Stimulated activated CD4-positive, alpha-beta T cell treated with anti-CD3 and anti-CD28 coated beads, Interleukin-4, amount 100 ng/mL, for 4 hours (primary cell): ENCODE measurements at places on chromosomes 5 and 9.

DNA sequence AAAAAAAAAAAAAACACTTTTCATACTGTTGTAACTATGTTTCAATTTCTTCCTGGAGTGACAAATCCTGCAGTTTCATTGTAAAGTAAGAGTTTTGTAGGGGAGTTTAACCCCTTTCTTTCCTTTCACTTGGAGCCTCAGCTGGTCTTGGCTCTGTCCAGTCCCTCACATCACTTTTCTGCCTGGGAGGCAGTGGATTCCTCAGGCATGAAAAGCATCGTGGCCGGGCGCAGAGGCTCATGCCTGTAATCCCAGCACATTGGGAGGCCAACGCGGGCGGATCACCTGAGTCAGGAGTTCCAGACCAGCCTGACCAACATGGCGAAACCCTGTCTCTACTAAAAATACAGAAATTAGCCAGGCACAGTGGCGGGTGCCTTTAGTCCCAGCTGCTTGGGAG lies 45.6 kb upstream of the MYO10 start:
- no peak for DNase-seq

DNA sequence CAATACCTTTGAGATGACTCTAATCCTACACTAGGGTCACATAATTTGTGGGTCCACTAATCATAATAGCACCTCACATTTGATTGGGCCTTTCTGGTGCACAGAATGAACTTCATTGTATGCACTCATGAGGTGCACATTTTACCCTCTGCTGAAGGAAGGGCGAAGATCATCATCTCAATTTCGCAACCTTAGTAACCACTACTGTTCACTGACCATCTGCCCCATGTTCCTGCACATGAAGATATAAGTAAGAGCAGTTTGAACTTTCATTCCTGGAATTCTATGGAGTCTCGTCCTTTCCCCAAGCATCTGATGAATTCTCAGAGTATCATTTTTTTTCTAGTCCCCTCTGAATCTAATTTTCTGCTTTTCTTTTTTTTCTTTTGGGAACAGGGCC lies 21.2 kb downstream of the GAS1 start:
- DNase-seq = no peak

DNA sequence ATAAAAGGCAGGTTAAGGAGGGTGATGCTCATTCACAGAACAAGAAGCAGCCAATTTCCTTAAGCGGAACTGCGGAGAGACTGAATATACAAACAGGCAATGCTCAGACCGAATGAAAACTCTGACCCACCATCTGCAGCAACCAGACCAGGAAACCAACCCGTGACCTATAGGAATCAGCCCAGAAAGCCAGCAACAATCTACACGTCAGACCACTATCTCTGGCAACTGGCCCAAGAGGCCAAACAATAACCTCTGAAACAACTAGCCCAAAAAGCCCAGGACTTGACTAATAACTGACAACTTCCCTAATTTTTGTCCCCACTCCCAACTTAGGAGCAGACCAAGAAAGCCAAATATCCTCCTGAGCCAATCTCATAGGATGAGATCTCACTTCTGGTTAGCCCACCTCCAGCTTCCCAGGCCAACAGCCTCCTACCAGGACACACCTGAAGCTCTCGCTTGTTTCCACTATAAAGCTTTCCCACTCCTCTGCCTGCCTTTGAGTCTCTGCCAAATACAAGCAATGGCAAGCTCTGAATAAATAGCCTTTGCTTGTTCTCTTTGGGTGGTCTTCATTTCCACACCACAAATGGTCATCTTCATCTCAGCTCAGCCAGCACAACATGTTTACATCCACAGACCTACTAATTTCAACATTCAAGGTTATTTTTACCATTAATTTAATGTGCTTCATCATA lies 168.5 kb downstream of the HSD17B3 start:
- no peak for DNase-seq

DNA sequence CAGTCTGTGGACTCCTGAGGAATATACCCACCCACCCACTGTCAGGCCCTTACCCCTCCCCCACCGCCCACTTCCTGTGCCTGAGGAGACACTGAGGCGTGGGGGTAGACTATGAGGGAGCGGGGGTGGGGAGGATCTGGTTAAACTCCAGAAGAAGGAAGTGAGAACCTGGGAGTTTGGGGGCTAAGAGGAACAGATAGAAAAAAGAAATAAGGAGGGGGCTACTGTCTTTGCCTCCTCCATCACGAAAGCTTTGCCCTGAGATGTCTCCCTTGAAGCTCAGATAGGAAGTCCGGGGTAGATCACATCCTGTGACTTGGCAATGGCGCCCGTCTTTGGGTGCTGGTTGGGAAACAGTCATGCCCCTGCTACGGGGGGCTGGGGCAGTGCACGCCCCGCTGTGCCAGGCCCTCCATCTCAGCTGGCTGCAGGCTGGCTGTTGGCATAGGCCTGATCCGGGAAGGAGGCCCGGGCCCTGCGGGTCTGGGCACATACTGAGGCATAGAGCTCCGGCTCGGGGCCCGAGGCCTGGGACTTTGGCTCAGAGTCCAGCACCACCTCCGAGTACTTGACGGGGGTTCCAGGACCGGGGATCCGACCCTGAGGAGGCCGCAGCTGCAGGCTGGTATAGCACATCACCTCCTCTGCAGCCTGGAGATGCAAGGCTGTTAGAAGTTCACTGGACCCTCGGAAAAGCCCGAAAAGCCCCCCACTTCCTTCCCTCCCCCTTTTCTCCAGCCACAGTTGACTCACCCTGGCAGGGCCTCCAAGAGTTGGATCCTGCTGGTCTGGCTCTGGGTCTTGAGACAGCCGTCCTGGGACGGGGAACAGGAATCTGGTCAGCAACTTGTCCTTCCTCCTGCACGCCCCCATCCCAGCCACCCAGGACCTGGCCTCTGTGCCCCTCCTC lies 1.0 kb downstream of the SIT1 start:
- peak; percentile 44 for DNase-seq

DNA sequence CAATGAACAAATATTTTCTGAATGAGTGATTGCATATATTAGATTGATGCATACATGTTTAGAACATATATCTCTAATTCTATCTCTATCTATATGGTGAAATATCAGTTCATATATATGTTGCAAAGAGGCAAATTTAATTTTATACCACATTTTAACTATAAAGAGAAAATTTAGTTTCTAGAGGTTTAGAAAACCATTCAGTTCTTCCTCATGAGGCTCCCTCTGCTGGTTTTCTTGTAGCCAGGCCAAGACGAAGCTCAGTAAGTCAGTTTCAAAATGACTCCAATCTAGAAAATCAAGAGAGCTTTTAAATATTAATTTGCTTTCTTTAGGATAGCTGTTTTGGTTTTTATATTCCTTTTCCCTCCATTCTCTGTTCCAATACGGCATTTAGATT lies 312.1 kb downstream of the TMEM232 start:
- no peak for DNase-seq

GRCh38 chr5:175336781-175337180 lies 107.2 kb downstream of the DRD1 start:
- no peak for DNase-seq

DNA sequence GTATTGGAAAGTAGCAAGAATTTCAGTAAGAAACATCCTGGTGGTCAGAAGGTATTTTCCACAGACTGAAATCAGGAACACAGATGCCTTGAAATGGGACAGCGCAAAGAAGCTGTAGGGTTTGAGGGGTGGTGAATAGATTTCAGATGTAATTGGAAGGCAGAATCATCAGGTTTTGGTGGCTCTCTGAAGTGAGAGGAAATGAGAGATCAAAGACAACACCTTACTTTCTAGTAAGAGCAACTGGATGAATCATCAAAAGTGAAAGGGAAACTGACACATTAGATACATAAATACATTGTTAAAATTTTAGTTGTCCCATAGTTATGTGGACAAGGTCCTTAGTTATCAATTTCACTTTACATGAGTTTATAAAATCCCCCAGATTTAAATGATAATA lies 188.2 kb upstream of the SLC27A6 start:
- DNase-seq = no peak

DNA sequence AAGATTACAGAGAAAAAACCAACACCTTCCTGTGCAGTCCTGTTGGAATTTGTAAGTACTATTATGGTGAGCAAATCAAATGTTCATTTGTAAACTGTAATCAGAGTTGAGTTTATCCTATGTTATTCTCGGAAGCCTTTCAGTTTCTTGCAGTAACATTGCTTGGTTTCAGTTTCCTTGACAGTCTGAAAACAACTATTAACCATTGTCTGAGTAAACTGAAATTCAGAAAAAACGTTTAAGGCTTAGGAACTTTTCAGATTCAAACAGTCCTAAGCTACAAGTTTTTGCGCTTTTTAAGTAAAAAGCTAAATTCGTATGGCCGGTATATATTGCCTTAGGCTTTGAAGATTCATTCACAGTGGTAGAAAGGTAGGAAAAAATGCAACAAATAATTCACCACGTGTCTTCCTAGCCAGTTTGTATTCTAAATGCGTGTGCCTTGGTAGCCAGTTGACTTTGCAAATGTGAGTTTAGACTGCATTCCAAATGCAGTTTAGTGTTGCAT lies 2.5 kb downstream of the GPBP1 start:
- no peak for DNase-seq

DNA sequence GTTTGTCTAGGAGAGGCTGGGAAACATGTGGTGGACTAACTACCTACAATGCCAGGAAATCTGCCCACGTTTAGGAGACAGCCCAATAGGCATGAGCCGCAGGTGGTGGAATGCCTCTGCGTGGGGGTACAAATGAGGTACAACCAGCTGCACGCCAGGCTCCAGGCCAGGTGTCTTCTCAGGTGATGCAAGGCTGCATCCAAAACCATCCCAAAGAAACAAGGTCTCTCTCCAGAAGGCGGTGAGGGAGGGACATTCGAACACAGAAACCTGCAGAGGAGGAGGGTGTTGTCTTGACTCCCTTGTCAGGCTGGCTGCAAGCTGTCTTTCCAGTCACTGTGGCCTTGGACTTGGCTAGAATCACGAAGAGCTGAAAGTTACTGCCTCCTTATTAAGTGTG lies 11.6 kb downstream of the ANKH start:
- DNase-seq = no peak

DNA sequence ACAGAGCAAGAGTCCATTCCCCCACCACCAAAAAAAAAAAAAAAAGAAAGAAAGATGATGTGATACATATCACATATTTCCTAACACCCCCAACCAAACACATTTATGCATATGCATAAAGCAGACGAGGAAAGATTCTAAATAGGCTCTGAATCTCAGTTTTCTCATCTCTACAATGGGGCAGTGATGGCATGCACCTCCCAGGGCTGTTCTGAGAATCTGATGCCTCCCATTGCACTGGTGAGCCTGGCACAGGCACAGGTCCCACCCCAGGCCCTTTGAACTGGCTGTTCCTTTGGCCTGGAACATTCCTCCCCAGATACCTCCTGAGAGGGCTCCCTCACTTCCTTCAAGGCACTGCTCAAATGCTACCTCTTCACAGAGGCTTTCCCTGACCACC lies 116.5 kb downstream of the C9orf50 start:
- no peak for DNase-seq

DNA sequence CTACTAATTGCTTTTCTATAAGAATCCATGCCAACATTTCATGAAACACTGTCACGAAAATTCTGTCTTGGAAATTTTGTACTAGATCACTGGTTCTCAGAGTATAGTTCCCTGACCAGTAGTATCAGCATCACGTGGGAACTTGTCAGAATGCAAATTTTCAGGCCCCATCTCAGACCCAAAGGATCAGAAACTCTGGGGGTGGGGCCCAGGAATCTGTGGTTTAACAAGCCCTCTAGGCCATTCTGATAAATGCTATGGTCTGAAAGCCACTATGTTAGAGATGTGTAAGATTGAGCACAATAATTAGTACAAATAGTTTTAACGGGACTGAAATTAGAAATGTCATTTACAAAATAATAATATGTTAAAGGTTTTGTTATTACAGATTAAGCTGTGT lies 615.7 kb upstream of the ARRDC3 start:
- no peak for DNase-seq

DNA sequence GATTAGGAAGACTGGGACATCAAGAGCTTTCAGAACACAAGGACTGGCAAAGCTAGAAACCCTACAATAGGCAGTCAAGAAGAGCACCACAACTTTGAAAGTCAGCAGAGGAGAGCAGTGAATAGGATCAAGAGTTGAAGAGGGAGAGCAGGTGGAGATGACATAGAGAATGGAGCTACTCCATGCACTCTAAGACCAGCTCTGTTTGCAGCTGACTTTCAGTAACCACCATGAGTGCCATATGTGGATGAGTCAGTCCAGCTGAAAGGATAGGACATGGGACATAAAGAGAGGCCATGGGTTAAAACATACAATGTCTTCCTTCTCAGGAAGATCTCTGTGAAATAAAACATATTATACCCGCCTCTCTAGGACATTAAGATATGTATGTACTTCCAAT lies 289.1 kb upstream of the KLF4 start:
- no peak for DNase-seq

GRCh38 chr9:84139296-84140070 lies 158.9 kb downstream of the RMI1 start:
- no peak for DNase-seq
